ENCODE measurements at places on chromosomes 1 and 21. TPM values are rescaled to one million over a fixed set of nuclear protein-coding genes. Genes with fewer than 3 reads are reported as not detected.

HEATR1 gene
- 33.7 TPM for total RNA-seq

ARV1 gene
- 11.0 TPM for total RNA-seq

USP24 gene
- 57.6 TPM for total RNA-seq

NHLH1 gene
- not detected for total RNA-seq

FMO5 gene
- total RNA-seq = 3.3 TPM

BGLAP gene
- 5.1 TPM for total RNA-seq

LENEP gene
- total RNA-seq = not detected

KCNJ10 gene
- total RNA-seq = 23.7 TPM

UTS2 gene
- total RNA-seq = not detected

HES2 gene
- total RNA-seq = not detected

GPA33 gene
- total RNA-seq = not detected

CD1D gene
- total RNA-seq = 1.1 TPM

TMPRSS3 gene
- total RNA-seq = not detected

MTR gene
- 64.0 TPM for total RNA-seq

S100A4 gene
- total RNA-seq = 258 TPM

TAS1R1 gene
- total RNA-seq = not detected

Data from sciatic nerve (tissue), 2 donors.